Ammon's horn (tissue), 1 donor: ENCODE measurements at places on chromosomes 5 and 9.
A peak's percentile ranks its signal among the peaks of the same experiment; 100 is the strongest.

DNA sequence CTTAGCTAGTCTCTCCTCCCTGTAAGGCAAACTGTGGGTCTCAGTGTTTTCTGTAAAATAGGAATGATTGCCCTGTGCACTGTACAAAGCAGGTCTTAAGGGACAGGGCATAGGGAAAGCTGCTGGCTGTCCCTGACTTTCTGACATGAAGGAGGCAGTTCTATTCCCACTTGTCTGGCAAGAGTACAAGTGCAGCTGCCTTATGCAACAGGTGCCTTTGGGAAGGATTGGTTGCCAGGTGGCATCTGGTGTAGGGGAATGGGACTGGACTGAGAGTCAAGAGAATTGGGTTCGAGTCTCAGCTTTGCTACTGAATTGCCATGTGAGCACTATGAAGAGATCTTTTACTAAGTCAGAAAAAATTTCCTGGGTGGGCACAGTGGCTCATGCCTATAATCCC lies 10.0 kb downstream of the BSPRY start:
- DNase-seq: no peak

DNA sequence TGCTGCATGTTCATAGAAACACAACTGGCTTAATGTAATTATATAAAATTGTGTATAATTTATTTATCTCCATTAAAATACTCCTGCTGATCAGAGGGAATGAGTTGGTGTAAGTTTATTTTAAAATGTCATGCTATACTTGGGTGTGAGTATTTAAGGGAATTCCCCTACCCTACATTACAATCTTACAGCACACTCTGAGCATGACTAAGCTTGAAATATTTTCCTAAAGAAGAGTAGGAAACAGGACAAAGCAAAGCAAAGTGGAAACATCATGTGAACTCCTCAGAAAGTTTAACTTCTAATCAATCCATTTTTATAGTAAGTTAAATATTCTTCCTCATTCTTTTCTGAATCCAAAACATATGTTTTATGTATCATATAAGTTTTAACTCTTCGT lies 1271.3 kb downstream of the EFNA5 start:
- no peak for DNase-seq

- DNase-seq: no peak
Measured at GRCh38 chr5:69528035-69528434, 32.0 kb upstream of the GTF2H2C start.

DNA sequence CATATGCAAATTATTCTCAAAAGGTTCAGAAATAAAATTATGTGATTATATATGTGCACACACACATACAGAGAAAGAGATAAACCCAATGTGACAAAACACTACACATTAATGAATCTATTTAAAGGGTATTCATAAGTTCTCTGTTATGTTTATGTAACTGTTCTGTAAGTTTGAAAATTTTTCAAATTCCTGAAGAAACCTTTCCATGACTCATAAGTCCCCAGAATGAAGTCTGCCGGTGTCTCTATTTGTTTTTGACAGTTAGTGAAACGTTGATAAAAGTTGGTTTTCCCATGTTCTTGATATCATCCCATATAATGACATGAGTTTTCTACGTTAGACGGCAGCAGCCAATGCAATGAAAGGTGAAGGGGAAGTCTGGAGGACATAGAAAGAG lies 199.5 kb upstream of the PUM3 start:
- DNase-seq: no peak

DNA sequence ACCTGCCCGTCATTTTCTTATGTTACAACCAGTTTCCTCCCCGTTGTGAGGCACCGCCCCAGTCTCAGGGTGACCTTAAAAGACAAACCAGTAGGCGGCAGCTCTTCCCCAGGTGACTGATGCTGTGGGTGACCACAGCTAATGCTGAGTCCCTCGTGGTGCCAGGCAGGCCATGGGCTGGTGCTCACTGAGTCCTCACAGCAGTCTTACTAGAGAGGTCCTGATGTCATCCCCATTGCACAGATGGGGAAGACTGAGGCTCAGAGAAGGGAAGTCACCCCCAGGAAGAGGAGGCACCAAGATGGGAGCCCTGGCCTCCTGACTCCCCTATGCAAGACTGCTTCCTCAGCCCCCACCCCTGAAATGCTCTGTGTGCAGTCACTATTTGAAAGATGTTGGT lies 978 bp downstream of the CFAP157 start:
- DNase-seq: no peak

- DNase-seq: peak; percentile 91
Measured at GRCh38 chr9:93962561-93963440, 7.6 kb upstream of the BARX1 start.

- DNase-seq: peak; percentile 37
Measured at GRCh38 chr9:3751125-3751758, 225.4 kb upstream of the RFX3 start.

- no peak for DNase-seq
Measured at GRCh38 chr9:74696520-74696919, 191.2 kb downstream of the TRPM6 start.

DNA sequence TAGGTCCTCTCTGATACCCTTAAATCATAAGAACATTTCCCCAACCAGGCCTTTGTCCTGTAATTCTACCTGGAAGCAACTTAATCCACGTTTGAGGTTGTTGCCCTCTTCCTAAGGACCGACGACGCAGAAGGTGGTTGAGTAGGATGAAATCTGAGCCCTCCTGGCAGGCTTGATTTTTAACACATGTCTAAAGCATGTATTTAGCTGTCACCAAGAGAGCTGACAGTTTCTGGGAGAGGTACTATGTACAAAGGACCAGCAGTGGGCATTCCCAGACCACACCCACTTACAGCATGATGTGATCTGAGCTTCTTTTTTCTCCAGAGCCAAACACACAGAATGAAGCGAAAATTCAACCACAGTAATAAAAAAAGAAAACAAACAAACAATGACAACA lies 260.9 kb downstream of the SH3GL2 start:
- no peak for DNase-seq

DNA sequence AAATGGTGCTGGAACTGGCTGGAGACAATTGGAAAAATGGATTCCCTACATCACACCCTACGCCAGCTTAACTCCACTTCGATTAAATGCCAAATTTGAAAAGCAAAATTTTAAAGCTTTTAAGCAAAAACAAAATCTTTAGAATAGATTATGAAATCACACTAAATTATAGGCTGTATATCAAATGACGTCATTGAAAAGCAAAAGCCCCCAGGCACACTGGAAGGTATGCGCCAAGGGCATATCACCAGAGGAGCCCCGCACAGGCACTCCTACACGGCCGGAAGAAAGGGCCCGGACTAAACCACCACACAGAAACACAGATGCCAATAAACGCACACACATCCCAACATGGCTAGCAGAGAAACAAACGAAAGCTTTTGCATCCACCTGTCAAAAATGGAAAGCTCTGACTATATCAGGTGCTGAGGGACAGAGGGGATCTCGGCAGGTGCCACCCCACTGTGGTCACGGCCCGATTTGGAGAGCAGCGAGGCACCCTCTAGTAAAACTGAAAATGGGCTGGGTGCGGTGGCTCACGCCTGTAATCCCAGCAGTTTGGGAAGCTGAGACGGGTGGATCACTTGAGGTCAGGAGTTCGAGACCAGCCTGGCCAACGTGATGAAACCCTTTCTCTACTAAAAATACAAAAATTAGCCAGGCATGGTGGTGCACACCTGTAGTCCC lies 17.0 kb upstream of the MXD3 start:
- DNase-seq: no peak

DNA sequence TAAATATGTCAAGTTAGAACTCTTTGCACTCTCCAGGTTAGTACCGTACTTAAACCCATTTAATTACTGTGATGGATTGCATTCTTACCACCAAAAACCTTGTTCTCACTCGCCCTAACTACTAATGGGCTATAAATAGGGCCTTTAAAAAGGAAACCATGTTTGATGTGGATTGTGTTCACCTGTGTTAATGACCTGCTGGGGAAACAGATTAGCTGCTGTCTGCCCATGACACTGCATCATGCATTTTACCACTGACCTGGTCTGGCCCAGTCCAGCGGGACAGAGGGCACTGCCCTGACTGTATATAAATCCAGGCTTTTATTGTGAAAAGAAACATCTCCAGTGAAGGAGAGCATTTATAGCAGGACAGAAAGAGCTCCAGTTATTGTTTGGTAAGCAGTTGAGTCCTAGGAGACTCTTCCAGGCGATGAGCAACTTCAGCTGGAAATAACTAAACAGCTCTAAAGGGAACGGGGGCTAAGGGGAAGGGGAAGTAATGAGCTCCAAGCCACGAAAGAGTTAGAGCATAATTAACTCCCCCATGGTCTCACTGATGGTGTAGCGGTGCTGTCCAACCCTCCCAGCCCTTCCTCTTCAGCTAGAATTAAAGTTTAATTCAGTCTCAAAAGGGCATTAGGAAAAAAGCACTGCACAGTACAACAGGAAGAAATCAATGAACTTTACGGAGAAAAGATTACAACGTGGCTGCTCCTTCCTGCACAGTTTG lies 303.1 kb downstream of the ENC1 start:
- DNase-seq: no peak

DNA sequence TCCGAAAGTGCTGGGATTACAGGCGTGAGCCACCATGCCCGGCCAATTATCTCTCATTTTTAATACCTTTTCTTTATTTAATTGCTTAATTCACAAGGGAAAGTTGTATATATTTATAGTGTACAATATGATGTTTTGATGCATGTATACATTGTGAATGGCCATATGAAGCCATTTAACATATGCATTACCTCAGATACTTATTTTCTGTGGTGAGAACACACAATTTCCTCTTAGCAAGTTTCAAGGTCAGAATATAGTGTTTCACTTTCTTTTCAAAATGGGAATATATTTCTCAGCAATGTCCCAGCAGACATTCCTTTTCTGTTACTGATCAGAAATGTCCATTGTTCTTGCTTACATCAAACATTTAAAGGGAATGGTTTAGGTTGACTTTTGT lies 1596.3 kb downstream of the MAT2B start:
- DNase-seq: no peak

GRCh38 chr9:110746211-110746930 lies 77.8 kb downstream of the MUSK start:
- DNase-seq: no peak

GRCh38 chr5:163433271-163433670 lies 4.1 kb upstream of the CCNG1 start:
- no peak for DNase-seq

- DNase-seq: no peak
Measured at GRCh38 chr5:119966028-119966427, 336.7 kb downstream of the FAM170A start.

DNA sequence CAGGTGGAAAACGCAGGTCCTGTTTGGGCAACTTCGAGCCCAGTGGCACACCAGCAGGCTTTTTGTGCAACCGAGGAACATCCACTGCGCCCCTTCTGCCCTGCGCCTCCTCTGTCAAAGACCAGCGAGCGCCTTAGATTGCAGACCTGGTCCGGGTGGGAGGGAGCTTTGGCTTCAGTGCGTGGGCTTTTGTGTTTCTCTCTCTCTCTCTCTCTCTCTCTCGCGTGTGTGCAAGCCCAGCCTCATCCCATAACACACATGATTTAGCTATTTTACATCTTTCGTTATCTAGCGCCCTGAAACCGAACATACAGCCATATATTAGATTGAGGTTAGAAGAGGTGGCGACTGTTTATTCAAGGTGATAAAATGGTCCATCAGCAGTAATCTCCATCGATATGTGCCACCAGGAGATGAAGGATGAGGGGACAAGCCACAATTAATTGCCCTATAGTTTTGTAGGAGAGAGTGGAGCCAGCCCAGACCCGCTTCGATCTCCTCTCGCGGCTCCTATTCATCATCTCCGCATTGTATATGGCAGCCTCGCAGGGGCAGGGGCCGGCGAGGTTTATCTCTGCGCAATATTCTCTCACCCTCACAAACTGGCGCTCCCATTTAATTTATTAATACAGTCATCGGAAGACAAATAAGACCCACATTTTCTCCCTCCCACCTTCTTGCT lies 5.3 kb downstream of the PRDM6 start:
- no peak for DNase-seq

DNA sequence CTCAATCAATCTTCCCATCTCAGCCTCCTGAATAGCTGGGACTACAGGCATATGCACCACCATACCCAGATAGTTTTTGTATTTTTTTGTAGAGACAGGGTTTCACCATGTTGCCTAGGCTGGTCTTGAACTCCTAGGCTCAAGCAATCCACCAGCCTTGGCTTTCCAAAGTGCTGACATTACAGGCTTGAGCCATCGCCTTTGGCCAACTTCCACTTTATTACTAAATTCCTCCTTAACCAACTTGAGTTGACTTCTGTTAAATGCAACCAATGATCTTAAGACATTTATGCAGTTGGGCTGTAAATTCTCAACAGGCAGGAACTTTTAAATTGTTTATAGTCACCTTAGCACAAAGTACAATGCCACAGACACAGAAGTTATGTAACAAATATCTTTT lies 2.8 kb downstream of the LARS1 start:
- DNase-seq: no peak

DNA sequence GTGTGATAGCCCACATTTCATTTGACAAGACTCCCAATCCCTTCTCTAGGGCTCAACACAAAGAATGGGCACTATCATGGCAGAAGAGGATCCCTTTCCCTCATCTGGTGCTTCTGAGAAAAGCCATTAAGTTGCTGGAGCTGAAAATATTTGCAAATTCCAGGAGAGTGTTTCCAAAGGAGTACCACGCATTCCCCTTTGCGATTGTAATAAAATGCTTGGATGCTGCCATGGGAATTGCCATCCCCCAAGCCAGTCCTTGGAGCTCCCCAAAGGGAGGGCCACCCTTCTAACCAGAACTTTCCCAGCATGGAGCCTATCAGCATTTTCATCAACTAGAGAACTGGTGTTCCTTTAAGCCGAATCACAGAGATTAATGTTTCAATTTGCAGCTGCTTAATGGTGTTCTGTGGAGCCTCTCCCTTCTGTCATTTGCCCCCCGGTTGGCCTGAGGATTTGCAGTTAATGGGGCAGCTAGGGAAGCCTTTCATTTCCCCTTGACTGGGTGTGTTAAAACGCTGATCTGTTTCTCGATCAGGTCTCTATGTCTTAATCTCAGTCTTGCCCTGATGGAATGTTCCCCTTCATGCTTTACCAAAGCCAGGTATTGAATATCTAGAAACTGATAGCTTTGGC lies 133.0 kb downstream of the ENC1 start:
- no peak for DNase-seq

GRCh38 chr9:38003230-38003629 lies 65.8 kb downstream of the SHB start:
- DNase-seq: no peak

DNA sequence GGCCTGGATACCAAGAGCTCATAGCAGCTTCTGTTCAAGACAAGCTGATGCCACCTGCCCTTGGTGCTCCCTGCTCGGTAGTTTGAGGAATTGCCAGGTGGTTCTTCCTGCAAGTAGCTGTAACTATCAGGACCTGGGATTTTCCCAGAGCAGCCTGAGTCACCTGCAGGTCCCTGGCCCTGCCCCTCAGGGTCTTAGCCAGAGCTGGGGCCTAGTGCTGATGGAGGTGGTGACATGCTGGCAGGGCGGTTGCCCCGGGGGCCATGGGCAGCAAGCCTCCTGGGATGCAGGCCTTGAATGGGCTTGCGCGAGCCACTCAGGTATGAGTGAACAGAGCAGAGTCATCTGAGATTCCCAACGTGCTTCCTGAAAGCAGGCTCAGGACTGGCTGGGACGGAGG lies 262.3 kb downstream of the HSPA4 start:
- DNase-seq: no peak
